ENCODE measurements at places on chromosomes 11 and 22.

DNA sequence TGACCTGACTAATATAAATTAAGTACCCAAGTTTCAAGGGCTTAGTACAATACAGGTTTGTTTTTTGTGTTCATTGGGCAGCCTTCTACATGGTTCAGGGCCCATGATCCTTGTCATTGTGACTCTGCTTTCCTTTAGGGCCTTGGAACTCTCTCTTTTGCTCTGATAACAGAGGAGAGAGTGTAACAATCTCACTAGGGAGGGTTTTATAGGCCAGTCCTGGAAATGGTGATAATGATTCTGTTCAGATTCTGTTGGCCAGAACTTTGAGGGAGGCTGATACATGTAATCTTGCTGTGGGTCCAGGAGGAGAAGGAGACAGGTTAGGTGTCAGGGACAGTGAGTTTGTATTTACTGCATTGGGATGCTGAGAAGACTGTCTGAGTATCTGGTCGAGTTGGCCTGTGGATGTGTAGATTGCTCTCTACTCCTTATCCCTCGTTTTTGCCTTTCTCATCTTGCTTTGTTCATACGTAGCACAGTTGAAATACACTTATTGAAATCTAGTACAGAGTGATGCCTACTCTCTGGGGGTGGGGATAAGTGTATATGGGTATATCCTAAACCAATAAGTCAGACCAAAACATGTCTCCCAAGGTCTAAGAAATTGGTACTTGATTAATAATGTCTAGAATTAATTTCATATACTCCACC, 37.5 kb upstream of the HEPHL1 start:
- no peak for DNase-seq

DNA sequence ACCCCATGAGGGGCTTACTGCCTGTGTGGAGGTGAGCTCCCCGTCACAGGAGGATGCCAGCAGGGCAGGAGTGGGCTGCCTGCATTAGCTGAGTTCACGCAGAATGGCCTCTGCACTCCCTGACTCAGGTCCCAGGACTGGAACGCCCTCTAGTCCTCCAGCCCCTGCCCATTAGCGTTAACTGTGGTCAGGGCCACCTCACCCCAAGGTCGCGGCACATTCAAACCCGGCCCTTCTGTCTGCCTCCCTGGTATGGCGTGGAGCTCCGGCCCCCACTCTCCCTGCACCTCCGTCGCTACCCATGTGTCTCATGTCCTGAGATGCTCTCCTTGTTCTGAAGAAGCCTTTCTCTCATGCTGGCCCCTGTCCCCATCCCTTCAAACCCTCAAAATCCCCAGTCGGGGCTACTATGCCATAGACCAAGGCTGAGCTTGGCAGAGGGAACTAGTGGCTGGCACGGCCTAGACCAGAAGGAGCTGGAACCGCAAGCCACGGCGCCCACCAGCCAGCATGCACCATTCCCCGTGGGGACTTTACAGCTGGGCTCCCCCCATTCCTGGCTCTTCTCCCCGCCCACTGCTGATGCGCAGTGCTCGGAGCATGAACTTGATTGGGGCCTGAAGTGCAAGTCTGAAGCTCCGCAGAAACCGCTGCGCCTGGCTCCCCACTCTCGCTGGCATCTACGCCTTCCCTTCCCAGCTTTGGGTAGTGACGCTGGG, 79.5 kb upstream of the RTL6 start:
- DNase-seq = no peak

DNA sequence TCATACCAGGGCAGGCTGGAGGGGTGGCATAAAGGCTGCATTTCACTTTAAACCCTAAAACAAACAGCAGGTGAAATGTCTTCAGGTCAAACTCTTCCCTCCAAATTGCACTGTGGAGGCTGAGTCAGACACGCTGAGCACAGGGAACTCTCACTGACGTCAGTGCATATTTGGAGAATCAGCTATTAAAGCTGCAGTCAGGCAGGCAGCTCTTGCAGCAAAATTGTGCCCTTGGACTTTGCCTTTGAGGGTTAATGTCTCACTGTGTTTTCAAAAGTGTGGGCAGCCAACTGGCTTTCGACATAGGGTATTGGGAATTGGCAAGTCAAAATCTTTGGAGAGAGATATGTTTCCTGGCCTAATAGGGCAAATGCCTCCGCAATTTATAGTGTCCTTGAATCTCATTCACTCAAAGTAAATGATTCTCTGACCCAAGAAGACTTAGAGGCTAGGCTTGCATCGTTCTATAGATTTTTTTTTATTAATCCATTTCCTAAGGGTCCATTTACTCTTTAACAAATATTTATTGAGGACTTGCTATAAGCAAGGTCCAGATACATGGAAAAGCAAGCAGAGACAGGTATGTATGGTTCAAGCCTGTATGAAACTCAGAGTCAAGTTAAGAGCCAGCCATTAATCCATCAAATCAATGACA, 27.7 kb upstream of the SMCO4 start:
- no peak for DNase-seq

GRCh38 chr11:66172146-66172545, 96.3 kb upstream of the RAB1B start:
- peak; percentile 27 for DNase-seq

- DNase-seq = no peak
These were observed 528.0 kb downstream of the SOX6 start for GRCh38 chr11:15828215-15828853.

GRCh38 chr11:129798212-129798611, 17.4 kb upstream of the TMEM45B start:
- no peak for DNase-seq

DNA sequence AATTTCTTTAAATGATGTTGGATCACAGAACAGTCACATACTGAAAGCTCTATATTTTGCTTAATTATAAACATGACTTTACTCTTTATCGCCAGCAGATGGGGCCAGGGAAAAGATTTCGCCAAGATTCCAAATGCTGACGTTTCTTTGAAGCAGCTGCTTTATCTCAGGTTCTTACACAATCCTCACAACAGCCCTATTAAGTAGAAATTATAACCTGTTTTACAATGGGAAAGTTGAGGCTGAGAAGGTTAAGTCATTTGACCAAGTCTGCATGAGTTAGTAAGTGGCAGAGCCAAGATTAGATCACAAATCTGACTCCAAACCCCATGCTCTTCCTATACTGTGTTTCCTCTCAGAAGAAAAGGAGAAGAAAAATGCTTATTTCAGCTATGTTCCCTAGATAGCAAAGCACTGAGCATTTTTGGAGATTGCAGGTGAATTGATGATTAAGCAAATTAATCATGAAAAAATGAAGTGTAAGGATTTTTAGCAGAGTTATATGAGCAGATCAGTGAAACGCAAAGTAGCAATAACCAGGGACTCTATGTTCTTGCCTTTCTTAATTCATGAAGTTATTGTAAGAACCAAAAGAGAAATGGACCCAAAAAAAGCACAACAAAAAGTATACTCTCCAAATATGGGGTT, 79.0 kb downstream of the AASDHPPT start:
- no peak for DNase-seq

GRCh38 chr11:34252651-34253050, 105.2 kb downstream of the ABTB2 start:
- DNase-seq = no peak

- DNase-seq = no peak
These were observed 51.8 kb upstream of the LMO1 start for GRCh38 chr11:8315463-8315862.

DNA sequence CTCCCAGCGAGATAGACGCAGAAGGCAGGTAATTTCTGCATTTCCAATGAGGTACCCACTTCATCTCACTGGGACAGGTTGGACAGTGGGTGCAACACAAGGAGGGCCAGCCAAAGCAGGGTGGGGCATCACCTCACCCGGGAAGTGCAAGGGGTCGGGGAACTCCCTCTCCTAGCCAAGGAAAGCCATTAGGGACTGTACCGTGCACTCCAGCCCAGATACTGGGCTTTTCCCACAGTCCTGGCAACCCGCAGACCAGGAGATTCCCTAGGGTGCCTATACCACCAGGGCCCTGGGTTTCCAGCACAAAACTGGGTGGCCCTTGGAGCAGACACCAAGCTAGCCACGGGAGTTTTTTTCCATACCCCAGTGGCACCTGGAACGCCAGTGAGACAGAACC, 17.2 kb downstream of the TRPC6 start:
- no peak for DNase-seq

- DNase-seq = no peak
These were observed 82.3 kb upstream of the EED start for GRCh38 chr11:86162239-86162638.

GRCh38 chr11:125157953-125158680, 6.4 kb upstream of the PKNOX2 start:
- no peak for DNase-seq

GRCh38 chr11:7020183-7020917, at the start of the genes NLRP14 and ZNF214:
NLRP14 (plus strand) TSS chr11:7020479; CDS start chr11:7038587, 18,108 bp downstream.
ZNF214 (minus strand) TSS chr11:7020346; CDS start chr11:7002835, 17,511 bp downstream.
- no peak for DNase-seq

DNA sequence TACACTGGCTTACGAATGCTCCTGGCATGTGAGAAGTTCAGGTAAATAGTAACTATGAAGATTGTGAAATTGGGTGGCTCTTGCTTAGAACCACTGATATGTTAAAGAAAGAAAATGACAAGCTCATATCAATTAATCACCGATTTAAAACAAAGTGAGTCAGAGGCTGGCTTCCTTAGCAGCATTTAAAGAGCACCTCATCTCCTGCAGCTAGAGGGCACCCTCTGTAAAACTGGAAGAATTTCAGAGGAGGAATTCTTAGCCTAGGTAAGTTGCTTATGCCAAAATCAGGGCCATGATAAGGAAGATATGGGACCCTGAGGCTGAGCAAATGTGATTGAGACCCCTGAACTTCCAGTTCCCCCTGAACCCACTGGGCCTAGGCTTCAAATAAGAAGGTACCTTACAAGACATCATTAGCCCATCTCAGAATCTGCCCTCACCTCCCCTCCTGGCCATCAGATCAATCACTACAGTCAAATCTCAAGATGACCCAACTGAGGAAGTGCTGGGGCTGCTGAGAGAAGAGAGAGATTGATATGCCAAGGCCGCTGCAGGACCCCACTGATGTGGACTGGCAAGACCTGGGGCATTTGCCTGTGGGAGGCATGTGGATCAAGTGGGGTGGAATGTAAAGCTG, 8.6 kb upstream of the CD3E start:
- no peak for DNase-seq

DNA sequence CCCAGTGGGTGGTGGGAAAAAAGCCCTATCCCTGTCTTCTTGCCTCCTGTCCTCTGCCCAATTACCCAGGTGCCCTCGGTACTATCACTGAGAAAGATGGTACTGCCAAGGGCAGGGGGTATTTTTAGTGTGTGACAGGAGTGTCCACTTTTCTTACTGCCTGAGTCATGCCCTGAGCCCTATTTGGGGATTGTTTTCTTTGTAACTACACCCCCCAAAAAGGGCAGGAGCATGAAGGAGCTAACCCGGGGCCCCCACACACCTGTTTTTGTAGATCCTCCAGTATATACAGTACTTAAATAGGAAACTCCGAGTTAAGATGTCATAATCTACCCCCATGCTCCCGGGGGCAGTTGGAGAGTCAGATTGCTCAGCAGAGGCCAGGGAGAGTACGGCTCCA, 3.8 kb downstream of the SMTNL1 start:
- DNase-seq = no peak
